ENCODE measurements at places on chromosomes 2 and 18.

GRCh38 chr2:218405086-218405745 lies 5.5 kb downstream of the CTDSP1 start:
- DNase-seq = no peak

GRCh38 chr2:240584486-240585031 lies 2.0 kb upstream of the CAPN10 start:
- no peak for DNase-seq

GRCh38 chr2:10325278-10326145 lies 22.8 kb downstream of the HPCAL1 start:
- no peak for DNase-seq

DNA sequence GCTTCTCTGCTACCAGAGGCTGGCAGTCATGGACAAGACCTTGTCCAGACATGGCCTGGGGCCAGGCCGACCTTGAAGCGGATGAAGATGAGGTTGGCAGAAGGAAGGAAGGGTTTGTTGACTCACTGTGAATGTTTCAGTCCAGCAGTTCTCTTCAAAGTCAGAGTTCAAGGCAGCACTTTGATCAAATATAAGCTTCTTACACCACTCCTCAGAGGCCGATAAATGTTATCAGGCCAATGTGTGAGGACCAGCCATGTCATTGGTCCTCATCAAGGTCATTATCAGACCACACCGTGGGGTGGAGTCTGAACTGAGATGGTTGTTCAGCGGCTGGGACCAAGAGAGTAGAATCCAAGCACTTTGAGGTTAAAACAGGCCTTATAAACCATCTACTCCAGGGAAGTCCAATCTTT lies 35.5 kb downstream of the QPCT start:
- DNase-seq = no peak

GRCh38 chr2:75844651-75845050 lies 133.9 kb upstream of the GCFC2 start:
- DNase-seq = no peak

DNA sequence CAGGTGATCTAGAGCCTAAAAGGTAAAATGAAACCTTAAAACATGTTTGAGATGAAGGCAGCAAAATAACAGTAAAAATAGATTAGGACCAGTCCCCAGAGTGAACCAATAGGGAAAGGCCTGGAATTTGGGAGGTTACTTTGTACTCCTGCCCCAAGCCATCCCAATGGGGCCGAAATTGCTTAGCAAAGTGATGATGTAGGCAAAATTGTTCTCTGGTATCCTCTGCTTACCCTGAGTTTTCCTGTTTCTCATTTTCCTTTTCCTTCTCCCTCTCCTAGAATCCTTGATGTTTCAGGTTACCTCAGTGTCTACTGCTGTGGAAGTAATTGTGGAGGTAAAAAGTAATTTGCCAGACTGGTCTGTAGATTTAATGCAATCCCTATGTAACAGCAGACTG lies 92.9 kb downstream of the TRABD2A start:
- no peak for DNase-seq

GRCh38 chr2:158381205-158381604 lies 75.3 kb downstream of the CCDC148 start:
- no peak for DNase-seq

- DNase-seq = no peak
These were observed 147.2 kb downstream of the DYSF start for GRCh38 chr2:71600555-71600954.

DNA sequence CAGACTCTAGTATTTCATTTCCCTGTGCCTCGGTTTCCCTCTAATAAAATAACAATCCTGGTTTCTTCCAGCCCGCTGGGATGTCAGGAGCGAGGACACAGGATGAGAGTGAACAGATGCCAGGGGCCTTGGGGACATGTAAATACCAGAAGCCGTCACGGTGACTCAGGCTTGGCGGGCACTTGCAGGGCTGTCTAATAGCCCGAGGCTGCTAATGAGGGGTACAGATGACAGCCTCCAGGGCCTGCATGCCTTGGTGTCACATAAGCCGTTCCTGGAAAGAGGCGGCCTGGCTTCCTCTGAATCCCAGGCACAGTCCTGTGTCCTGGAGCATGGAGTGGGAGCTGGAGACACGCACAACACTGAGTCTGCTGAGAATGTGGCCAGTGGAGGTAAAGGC lies 28.2 kb downstream of the HS1BP3 start:
- peak; percentile 92 for DNase-seq

GRCh38 chr2:197838036-197838435 lies 33.6 kb downstream of the PLCL1 start:
- peak; percentile 37 for DNase-seq

DNA sequence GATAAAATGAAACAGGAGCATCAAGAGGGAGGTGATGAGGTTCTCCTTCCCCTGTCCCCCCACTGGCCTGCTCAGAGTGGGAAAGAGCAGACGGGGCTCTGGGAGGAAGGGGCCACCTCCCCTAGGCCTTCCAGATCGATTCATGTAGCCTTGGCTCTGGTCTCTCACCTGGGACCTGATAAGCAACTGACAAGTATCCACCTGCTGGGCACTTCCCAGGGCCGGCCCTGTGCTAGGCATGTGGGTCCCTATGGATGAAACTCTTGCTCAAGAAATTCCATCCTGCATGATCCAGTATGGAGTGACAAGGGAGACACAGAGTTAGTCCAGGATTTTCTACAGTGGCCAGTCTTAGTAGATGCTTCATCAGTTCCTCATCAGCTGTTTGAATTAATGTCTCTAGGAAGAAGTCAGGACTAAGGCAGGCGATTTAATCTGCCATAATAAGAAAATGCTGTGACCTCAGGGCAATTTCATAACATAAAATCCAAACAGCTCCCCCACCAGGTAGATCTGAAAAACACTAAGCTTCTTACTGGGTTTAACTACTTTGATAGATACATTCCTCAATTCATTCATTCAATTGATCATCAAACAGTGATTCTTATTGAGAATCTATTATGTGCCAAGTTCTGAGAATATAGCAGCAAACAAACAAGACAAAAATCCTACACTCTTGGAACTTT lies 44.7 kb upstream of the ZFP36L2 start:
- no peak for DNase-seq

- DNase-seq = no peak
These were observed 50.0 kb upstream of the ATP8B1 start for GRCh38 chr18:57853133-57853532.

DNA sequence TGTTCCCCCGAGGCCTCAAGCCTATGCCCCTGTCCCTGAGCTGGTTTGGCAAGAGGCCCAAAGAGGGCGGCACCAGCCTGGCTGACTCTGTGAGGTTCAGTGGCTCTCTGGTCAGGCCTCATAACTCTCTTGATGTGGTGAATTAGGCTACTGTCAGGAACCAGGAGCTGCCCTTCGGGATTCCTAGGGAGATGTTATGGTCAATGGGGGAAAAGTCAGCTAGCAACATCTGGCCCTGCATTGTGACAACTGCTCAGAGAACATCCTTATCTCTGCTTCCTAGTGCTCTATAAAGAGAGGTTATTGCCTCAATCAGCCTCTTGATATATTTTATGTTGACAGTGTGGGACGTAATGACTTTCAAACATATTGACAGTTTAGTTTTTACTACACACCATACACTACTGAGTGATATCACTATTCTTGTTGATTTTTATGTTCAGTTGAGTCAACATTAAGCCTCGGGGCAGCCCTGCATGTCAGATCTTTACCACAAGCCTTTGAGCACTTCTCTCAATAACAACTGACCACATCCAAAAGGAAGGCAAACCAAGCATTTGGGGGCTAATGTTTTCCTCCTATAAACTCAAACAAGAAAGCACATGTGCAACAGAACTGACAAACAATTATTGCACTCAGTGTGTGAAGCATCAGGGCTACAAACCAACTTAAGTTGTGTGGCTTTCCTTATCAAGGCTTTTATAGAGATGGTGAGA lies 448.3 kb upstream of the SLC14A2 start:
- no peak for DNase-seq

- DNase-seq = no peak
These were observed 78.9 kb downstream of the COPS8 start for GRCh38 chr2:237164474-237165042.

DNA sequence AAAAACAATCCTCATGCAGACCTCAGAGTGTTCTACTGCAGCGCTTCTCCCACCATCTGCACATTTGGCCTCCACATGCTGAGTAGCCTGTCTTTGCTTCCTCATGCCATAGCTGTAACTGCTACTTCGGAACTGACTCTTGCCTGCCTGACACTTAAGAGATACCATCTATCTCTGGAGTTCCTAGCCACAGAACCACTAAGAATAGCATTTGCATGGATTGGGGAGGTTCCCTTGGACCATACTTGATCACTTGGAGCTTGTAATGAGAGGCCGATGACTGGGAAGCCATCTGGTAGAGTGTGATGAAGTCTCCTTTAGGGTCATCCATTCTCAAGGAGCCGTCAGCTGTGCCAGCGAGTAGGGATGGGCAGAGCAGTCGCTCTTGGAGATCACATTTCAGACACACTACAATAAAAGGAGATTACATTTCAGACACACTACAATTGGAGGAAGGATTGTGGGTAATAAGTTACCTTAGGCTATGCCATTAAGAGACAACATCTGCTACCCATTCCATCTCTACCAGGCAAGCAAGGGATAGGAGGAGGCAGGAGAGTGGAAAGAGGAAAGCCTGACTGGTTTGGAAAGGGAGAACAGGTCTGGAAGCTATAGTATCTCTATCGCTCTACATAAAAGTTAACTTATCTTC lies 21.8 kb downstream of the DOK1 start:
- peak; percentile 47 for DNase-seq

GRCh38 chr18:2570772-2571199 lies 519 bp downstream of the METTL4 start:
- DNase-seq = no peak

DNA sequence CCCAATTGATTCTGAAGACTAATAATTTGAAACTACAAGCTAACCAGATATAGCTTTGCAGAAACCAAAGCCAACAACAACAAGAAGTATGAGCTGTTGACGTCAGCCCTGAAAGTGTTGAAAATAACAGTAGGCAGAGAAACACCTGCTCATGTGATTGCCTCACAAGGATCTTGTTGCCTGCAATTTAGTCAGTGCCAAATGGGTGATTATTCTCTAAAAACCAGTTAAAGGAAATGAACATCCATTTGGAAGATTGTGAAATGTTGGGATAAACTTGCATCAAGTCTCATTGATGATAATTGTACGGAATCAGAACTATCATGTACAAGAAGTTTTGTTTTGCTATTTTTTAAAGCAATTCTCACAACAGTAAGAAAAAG lies 2.8 kb downstream of the CYTIP start:
- DNase-seq = peak; percentile 49

- peak; percentile 45 for DNase-seq
These were observed 12.5 kb downstream of the WIPF1 start for GRCh38 chr2:174585146-174585545.

DNA sequence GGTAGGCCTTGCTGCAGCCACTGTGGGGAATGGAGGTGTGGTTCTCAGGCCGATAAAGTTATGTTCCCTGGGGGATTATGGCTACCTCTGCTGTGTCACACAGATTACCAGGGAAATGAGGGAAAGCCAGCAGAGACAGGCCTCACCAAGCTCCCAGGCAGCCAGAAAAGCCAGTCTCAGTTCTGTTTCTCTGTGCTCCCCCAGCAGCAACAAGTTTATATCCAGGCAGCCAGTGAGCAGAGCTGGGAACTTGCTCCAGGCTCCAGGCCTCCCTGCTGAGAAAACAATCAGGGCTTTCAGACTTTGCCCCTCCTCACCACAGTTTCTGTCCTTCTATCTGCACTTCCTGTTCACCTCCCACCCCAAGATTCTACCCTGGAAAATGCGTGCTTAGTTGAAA lies 596.6 kb upstream of the GYPC start:
- DNase-seq = no peak

DNA sequence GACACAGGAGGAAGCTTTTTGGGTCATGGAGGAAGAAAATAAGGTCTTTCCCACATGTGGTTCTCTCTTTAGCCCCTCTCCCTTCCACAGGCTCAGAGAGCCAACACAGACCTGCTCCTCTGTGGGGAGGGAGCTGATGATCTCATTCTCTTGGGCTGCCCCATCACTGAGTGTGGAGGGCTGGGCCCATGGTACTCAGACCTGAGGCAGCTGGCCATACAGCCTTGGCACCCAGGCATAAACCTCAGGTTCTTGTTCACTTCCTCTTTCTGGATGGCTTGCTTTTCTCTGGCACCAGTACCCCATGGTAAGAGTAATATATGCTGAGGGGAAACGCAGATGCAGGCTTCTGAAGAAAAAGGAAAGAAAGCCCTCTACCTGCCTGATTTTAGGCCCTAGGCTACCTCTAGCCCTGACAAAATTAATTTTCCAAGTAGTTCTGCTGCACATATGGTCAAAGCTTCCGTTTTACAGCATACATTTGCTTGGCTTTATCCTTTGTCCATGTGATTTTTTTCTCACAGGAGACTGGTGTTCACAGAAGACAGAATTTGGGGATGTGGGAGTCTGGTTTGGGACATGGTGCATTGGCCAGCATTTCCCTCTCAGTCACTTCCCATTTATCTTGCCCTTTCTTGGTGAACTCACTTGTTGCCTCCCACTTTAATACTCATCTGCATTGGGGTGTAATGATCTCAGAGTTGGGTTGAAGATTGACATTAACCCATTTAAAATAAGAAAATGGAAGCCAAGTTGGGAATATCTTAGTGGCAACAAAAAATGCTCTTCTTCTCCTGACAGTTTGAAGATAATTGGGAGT lies 11.1 kb downstream of the DHRS9 start:
- no peak for DNase-seq

DNA sequence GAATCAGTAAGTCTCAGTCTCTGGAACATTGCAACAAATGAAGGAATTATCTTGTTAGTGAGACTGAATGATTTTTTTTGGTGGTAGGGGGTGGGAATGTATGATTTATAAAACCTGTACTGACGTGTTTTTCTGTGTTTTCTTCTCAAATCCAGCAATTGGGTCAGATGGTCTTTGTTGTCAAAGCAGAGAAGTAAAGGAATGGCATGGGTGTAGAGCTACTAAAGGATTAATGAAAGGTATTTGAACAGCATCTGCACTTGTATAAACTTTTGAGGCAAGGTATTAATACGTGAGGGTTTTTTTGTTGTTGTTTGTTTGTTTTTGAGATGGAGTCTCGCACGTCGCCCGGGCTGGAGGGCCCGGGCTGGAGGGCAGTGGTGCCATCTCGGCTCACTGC lies 10.7 kb downstream of the DDX1 start:
- DNase-seq = no peak

- peak; percentile 55 for DNase-seq
These were observed 73.5 kb downstream of the LIMS1 start for GRCh38 chr2:108607706-108608301.

DNA sequence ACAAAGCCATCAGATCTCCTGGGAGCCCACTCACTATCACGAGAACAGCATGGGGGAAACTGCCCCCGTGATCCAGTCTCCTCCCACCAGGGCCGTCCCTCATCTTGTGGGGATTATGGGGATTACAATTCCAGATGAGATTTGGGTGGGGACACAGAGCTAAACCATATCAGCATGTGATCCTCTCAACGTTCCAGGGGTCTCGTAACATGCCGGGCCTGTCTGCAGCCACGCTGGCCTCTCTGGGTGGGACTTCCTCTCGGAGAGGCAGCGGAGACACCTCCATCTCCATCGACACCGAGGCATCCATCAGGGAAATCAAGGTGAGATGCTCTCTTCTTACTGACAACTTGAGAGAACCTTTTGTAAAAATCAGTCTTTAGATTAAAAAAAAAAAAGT lies 49.6 kb upstream of the RBM44 start:
- no peak for DNase-seq

Measured in tongue (tissue), 3 donors.